ENCODE measurements at places on chromosomes 13 and 19.

DNA sequence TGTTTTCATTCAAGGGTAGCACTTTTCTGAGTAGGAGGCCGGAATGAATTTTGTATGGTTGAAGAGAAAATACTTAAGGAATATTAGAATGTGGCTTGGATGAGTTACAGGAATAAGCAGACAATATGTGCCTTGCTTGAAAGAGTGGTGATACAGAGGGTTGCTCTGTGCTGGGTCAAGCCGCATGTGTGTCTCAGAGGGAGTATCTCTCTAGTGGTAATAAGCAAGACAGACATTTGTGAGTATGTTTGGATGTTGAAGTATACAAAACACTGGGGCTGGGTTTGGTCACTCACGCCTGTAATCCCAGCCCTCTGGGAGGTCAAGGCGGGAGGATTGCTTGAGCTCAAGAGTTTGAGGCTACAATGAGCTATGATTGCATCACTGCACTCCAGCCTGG is 103.9 kb downstream of the LMO7 start:
- no peak for DNase-seq

- DNase-seq: no peak
Observed at GRCh38 chr13:65719831-65720230, 1510.3 kb downstream of the PCDH9 start.

- DNase-seq: no peak
Observed at GRCh38 chr19:30174791-30175190, 197.4 kb upstream of the ZNF536 start.

- DNase-seq: no peak
Observed at GRCh38 chr19:11168568-11168967, 13.0 kb upstream of the SPC24 start.

GRCh38 chr13:110316196-110316595 is 9.1 kb downstream of the COL4A2 start:
- DNase-seq: no peak

DNA sequence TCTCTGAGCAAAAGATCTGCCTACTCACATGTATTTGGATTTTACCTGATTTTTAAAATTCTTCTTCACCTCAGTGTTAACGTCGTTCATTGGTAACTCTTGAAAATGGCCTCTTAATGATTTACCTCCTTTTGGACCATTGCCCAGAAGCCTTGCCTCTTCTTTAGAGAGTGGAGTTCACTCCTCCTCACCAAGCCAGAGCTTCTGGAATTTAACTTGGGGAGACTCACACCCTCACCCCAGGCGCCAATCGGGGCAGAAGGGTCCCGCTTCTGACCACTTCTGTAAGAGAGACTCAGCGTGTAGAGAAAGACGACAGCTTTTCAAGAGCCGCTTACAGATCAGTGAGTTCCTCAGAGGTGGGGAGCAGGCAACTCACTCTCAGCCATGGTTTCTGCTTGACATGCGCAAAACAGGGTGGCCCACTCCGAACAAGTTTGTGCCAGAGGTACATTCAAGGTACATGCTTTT is 2.7 kb downstream of the PNMA8C start:
- DNase-seq: no peak

DNA sequence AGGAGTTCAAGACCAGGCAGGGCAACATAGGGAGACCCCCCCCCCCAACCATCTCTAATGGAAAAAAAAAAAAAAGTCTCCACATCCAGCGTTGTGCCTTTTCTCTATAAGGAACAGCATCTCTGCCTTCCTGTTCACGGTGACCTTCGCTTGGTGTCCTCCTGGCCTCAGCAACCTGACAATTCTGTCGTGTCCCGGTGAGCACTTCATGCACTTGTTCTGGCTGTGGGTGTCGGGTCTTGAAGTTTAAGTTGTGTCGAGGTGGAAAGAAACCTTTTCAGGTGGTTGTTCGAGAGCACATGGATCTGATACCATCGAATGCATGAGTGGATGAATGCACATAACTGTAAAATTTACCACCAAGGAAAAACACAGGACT is 594 bp downstream of the ZNF559 start:
- no peak for DNase-seq

DNA sequence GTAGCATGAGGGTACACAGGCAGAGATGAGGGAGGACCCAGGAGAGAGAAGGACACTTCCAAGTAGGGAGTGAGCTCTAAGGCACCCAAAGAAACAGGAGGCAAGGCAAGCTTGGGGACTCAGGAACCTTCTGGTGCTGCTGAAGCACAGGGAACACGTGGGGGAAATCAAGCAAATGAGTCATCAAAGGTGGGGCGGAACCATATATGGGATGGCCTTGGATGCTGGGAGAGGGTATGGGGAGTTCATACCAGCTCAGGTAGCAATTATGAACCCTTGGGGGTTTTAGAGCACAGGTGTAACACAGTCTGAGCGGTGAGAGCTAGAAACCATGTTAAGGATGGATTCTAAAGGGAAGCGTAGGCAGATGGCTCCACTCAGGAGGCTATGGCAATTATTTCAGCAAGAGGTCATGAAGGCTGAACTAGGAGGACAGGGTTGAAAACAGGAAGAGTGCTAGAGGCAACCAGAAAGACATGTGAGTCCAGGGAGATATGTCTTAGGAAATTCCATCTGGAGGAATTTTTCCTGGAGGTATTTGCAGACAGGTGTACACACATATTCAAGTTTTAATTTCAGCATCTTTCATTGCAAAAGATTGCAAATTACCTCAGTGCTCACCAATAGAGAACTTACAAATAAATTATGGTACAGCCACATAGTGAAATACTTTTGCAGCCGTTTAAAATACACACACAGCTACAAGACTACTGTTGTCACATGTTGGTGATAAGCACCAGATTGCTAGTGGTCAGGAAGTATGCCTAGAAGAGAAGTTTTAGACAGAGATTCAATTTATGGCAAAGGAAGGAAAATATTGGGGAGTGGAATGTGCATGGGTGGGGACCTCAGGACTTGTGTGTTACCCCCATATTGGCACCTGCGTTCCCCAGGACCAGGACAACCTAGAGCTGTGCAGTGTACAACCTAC is 77.0 kb downstream of the STARD13 start:
- DNase-seq: no peak

GRCh38 chr13:52359534-52359933 is 46.4 kb downstream of the THSD1 start:
- no peak for DNase-seq

DNA sequence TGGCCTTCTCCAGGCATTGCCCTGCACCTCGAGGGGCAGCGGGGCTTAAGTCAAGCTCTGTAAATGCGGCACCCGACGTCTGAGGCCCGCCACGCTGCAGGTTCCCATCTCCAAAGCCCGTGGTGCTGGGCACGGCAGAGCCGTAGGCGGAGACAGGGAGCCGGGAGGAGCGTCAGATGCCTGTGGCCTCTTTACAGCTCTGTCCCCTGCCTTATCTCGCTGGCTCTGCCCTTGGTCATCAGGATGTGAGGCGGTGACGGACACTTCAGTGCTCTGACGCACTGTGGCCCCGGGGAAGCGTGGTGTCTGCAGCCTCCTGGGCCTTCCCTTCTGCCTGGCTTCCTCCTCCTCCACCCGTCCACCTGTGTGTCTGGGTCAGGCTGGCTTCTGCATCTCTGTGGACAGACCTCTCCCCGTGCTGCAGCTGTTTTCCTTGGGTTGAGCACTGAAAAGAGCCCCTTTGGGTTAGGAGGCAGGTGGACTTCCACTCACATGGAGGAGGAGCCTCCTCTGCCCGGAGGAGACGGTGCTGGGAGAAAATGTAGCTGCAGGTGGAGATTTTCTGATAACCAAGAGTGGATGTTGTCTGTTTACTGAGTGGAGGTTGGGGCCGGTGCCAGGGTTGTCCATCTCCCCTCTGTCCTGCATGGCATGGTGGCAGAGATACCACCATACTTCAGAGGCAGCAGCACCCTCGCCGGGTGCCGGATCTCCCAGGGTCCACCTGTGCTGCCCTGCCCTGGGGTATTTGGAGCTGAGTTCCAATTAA is 14.6 kb downstream of the MCF2L start:
- no peak for DNase-seq

- no peak for DNase-seq
Observed at GRCh38 chr19:39304701-39305571, 8.7 kb downstream of the IFNL1 start.

GRCh38 chr13:45696610-45697226 is 5.4 kb upstream of the CBY2 start:
- DNase-seq: no peak

GRCh38 chr13:76684336-76684735 is 201.9 kb downstream of the KCTD12 start:
- DNase-seq: no peak

DNA sequence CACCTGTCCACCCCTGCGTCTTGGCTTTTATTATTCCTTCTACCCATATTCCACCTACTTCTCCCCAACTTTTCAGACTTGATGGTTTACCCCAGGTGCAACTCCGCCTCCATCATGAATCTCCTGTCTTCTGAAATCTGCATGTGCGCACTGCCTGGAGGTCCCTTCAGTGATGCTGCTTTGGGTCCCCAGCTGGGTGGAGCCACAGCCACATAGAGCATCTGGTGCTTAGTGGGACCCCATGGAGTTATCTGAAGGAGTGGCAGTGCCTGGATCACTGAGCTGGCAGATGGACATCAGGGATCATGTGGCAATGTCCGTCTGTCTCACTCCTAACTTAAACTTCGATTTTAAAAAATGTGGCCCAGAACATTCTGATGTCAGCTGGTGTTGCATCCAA is 13.5 kb downstream of the ZNF536 start:
- no peak for DNase-seq

DNA sequence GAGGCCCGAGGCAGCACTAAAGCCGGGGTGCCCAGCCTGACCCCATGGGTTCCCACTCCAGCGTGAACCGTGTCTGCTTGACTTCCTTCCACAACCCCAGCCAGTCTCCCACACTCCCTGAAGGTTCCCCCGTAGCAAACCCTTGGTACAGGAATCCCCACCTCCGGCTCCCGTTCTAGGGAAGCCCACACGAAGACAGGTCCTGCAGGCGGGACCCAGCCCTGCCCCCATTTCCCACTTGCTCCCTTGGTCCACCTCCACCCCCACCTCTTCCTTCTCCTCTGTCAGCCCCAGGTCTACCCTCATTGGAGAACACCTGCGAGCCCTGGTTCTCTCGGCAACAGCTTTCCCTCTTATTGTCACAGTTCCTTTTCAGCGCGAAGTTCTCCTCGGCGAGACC is 23.9 kb downstream of the C19orf81 start:
- DNase-seq: no peak

DNA sequence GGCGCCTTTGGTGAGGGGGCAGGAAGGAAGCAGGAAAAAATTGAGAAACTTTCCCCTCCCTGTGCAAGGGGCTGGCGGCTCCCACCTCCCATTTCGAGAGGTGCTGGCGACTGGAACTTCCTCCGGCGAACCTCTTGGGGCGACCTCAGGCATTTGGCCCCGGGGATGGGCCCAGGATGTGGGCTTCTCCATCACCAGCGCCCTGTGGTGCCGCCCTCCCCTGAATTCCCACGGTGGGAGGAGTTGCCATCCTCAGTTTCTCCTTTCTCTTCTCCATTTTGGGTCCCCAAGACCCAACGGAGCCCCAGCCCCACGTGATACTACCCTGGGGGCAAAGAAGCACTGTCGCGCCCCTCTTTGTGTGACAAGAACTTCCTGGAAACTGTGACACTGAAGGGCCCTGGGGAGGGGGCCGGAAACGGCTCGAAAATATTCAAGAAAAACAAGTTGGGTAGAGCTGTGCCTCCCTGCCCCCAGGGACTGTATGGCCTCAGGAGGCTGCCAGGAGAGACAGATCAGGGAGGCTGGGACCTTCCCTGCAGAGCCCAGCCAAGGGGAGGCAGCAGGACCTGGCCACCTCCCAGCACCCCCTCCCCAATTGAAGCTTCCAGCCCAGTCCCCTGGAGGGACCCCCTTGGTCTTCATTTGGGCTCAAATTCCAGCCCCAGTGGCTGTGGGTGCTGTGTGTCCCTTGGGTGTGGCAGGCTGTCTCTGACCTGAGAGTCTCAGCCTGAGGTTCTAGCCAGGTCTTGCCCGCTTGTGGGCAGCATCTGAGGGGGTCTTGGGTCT is 16.2 kb upstream of the AP1M2 start:
- DNase-seq: peak; percentile 94

DNA sequence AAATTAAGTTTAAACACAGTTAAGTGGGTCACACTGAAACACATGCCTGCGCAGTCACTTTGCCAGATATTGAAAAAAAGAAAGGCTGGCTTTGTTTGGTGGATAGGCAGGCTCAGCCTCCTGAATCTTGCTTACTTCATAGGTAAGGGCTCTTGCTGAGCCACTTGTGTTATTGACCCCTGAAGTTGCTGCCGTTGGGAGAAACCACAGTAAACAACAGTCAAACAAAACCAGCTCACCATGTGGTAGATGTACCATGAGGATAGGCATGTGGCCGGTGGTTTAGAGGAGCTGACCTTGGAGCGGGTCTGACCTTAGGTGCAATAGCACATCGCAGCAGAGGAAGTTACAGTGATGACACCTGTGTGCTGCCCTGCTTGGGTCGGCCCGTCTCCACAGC is 52.2 kb downstream of the SPATA13 start:
- no peak for DNase-seq

DNA sequence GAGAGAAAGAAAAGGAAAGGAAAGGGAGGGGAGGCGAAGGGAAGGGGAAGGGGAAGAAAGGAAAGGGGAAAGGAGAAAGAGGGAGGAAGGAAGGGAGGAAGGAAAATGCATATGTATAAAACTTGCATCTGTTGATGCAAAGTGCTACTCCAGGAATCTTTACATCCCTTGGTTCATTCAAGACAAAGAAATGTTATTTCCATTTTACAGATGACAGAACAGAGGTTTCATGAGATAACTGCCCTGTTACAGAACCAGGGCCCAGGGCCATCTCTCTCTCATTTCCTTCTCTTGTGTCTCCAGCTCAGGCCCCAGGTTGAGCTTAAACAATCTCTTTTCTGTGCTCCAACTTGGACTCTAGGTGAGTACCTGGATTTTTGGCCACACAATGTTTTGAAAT is 1.8 kb upstream of the SLC25A30 start:
- no peak for DNase-seq

- no peak for DNase-seq
Observed at GRCh38 chr19:32669310-32669709, 5.7 kb downstream of the ANKRD27 start.

- no peak for DNase-seq
Observed at GRCh38 chr19:5818594-5818993, 13.7 kb downstream of the NRTN start.

- DNase-seq: no peak
Observed at GRCh38 chr13:71619096-71619495, 247.9 kb downstream of the DACH1 start.

GRCh38 chr13:41651413-41652058 is 194.2 kb downstream of the RGCC start:
- no peak for DNase-seq

DNA sequence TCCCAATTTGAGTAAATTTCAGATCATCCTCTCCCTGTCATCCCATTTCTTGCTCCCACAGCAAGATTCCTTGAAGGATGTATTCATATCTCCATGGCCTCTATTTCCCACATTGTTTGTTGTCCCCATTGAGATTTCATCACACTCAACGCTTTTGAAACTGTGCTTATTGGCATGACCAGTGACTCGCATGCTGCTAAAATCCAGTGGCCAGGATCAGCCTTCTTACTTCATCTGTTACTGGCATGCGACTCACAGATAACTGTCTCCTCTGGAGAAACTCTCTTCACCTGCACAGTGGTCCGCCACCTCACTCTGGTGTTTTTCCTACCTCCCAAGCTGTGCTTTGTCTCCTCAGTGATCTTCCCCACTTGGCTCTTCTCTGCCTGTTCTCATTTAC is 95.8 kb downstream of the WASF3 start:
- no peak for DNase-seq
